ENCODE measurements at places on chromosomes 7 and 10.

GRCh38 chr10:98790817-98791216 is 344.1 kb upstream of the HPS1 start:
- DNase-seq, result no peak

DNA sequence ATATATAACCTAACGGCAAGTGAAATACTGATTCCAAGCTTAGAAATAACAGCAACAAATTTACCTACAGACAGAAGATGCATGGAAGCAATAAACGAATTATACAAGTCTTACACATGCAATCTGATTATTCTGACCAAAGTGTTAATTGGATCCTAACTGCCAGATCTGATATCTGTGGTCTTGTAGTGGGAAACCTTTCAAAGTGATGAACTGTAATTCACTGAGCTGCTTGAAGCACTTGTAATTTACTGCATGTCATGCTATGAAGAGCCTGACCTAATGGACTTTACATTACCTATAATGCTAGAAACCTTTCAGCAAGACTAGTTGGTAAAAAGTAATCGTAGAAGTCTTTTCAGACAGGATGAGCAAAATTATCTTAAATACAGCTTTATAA is 205.6 kb downstream of the FOXP2 start:
- no peak for DNase-seq

GRCh38 chr10:109956454-109957091 is 33.3 kb upstream of the XPNPEP1 start:
- DNase-seq, result peak; percentile 15

DNA sequence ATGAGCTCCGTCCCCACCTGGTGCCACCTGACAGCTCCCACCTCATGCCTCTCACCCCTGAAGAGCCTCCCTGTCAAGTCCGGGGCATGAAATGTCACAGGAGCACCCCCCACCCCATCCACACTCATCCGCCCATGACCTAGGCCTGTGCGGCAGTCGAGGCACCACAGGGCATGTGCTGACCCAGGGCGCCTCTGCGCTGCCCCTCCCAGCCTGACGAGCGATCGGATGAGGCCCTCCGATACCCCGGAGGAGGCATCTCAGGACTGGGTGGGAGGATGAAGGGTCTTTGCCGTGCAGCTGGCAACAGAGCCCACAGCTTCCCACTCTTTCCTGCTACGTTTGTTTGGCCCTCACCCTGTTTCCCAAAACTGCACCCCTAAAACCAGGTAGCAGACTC is 184.4 kb upstream of the TCERG1L start:
- DNase-seq, result no peak
